ENCODE measurements at places on chromosomes 11 and 22. TPM values are rescaled to one million over a fixed set of nuclear protein-coding genes. Genes with fewer than 3 reads are reported as not detected.

Gene TPBGL
- total RNA-seq: 0.15 TPM

Gene GAL3ST1
- not detected for total RNA-seq

Gene OR51B2
- total RNA-seq: not detected

Gene SLCO2B1
- total RNA-seq: not detected

Gene OVOL1
- not detected for total RNA-seq

Gene DNAJB13
- total RNA-seq: 0.29 TPM

Gene IL18BP
- 11.2 TPM for total RNA-seq

Gene SLC17A6
- not detected for total RNA-seq

GRCh38 chr11:72443016-72443415 is 8.7 kb upstream of the CLPB start:
- no peaks in the 10 kb centered on the region for H3K36me3 ChIP-seq
- no peak for DNase-seq
- no peak overlapping the region for H3K27ac ChIP-seq

DNA sequence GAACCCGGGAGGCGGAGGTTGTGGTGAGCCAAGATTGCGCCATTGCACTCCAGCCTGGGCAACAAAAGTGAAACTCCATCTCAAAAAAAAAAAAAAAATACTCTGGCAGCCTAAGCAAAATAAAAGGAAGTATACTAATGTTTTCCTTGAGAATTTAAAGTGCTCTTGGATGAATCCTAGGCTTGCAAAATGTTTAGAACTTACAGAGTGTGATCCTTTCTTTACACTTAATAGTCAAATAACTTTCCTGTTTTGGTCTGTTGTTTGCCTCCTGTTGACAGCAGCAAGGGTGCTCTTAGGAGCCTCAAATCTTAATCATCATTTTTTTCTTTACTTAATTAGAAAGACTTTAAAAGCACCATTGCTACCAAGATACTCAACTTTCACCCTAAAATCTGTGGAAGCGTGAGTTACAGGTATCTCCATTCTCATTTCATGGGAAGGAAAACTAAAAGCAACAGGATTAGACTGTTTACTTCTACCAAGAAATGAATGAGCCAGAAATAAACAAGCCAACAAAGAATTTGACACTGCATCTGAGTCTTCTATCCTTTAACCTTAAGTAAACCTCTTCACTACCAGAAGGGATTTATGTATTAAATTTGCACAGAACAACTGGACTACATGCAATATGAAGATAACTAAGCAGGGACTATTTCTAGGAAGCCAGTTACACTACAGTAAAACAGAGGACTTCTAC is 38.7 kb upstream of the CRTAM start:
- H3K36me3 ChIP-seq: peaks cover 32% of the 10 kb centered on the region
- DNase-seq: no peak
- H3K27ac ChIP-seq: no peak overlapping the region
- no peak overlapping the region for H3K4me3 ChIP-seq

DNA sequence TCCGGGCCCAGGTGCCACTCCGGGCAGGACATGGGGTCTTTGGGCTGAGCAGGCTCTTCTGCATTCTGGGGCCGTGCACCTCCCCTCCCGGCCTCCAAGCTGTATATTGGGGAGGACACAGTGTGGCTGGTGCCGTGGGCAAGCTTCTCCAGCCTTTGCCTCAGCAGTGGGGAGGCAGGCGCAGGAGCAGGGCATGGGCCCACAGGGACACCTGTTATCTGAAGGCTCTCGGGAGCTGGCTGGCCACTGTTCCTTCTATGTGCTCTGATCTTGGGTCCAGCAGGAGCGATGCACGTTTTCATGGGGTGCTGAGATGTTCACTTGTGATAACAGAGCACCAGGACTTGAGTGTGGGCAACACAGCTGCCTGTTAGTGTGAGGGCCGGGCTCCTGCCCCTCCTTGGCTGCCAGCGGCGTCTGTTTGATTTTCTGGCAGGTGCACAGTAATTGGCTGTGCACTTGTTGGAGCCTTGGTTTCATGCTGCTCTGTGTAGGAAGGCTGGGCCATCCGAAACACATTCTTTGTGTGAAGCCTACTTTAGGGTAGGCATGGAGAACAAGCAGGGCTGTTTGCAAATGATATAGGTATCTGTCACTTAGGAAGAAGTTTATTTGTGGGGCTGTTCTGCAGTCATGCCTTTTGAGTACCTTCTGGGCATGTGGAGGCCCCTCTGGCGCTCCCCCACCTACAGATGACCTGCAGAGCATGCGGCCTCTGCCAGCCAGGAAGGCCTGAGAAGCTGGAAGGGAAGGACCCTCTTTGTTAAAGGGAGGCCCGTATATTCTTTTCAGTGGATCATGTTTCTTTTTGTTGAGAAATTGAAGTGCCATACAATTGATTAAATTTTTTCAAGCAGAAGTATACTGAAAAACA is 201.5 kb downstream of the TBC1D22A start:
- H3K4me1 ChIP-seq: peaks cover 6% of the 10 kb centered on the region
- no peak overlapping the region for H3K27ac ChIP-seq
- H3K36me3 ChIP-seq: no peaks in the 10 kb centered on the region
- H3K27me3 ChIP-seq: no peaks in the 10 kb centered on the region
- no peak overlapping the region for H3K4me3 ChIP-seq

- DNase-seq: no peak
- H3K4me3 ChIP-seq: no peak overlapping the region
- H3K27ac ChIP-seq: no peak overlapping the region
- H3K27me3 ChIP-seq: peaks cover 17% of the 10 kb centered on the region
These were observed 22.3 kb downstream of the PPFIBP2 start for GRCh38 chr11:7536100-7536499.

GRCh38 chr11:102216433-102217075 is 100.7 kb upstream of the BIRC3 start:
- DNase-seq: no peak
- no peaks in the 10 kb centered on the region for H3K4me1 ChIP-seq
- no peaks in the 10 kb centered on the region for H3K36me3 ChIP-seq
- no peak overlapping the region for H3K4me3 ChIP-seq

DNA sequence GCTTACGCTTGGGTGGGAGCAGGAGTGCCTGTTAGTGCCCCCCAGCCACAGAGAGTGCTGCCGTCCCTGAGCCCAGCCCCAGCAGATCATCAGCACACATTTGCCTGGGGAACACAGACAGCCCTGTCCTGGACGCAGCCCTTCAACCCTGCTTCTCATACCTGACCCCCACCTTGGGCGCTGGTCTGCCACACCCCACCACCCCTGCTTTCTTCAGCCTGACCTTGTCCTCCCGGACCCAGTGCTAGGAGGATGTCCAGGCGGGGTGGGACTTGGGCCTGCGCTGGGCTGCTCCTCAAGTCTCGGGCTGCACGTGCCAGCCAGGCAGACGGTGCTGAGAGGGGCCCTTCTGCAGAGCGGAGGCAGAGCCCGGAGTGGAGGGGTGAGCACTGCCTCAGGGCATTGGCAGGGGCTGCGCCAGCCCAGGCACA is 119.2 kb downstream of the KCNQ1OT1 start:
- H3K36me3 ChIP-seq: no peaks in the 10 kb centered on the region
- H3K27ac ChIP-seq: no peak overlapping the region
- H3K4me1 ChIP-seq: no peaks in the 10 kb centered on the region

DNA sequence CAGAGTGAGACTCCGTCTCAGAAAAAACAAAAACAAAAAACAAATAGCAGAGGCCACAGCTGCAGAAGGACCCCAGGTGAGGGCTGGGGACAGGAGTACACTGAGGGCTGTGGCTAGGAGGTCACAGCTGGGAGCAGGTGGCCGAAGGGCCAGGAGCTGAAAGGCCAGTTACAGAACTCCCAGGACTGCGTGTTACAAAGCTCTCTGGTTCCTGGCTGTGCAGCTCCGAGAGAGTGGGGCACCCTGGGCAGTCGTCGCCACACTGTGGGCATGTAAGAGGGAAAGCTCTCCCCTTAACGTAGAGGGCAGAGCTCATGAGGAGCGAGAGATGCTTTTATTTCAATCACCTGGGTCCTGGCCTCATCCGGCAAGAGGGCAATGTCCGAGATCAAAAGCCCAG is 10.1 kb upstream of the NCF4 start:
- no peak overlapping the region for H3K27ac ChIP-seq
- no peak overlapping the region for H3K4me3 ChIP-seq
- peaks cover 21% of the 10 kb centered on the region for H3K4me1 ChIP-seq
- peaks cover 25% of the 10 kb centered on the region for H3K27me3 ChIP-seq
- DNase-seq: no peak

- H3K27me3 ChIP-seq: no peaks in the 10 kb centered on the region
- no peak for DNase-seq
- peaks cover 47% of the 10 kb centered on the region for H3K4me1 ChIP-seq
- no peak overlapping the region for H3K27ac ChIP-seq
- H3K4me3 ChIP-seq: no peak overlapping the region
These were observed 10.2 kb downstream of the CRELD2 start for GRCh38 chr22:49928555-49929210.

DNA sequence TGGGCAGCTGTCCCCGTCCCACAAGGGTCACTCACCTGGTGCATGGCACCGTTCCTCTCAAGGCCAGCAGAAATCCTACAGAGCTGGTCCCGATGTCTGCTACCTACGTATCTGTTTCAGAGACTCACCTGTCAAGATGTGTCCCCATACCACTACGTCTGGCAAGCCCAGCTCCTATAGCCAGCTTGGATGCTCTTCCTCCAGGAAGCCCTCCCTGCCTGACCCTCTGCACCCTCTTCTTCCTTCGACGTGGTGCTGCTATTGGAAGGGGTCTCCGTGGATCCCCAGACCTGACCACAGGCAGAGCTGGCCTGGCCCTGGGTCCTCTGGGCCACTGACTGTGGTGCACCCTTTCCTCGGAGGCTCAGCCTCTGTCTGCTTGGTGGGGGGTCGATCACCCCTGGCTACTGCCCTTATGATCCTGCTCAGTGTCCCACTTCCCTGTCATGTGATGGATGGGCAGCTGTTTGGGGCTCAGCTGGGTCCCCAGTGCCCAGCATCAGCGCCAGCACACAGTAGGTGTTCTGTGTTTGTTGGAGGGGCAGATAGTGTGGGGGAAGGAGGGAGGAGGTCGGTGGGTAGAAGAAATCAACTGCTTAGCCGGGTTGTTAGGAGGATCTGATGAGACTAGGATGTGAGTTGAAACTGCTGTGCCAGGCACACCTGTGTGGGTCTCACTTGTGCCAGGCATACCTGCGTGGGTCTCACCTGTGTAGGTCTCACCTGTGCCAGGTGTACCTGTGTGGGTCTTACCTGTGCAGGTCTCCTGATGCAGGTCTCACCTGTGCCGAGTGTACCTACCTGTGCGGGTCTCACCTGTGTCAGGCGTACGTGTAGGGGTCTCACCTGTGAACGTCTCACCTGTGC is 21.7 kb upstream of the ARHGAP8 start:
- H3K4me3 ChIP-seq: no peak overlapping the region
- H3K36me3 ChIP-seq: peaks cover 7% of the 10 kb centered on the region
- no peak overlapping the region for H3K27ac ChIP-seq
- H3K4me1 ChIP-seq: peaks cover 11% of the 10 kb centered on the region
- no peaks in the 10 kb centered on the region for H3K27me3 ChIP-seq

- peaks cover 6% of the 10 kb centered on the region for H3K4me1 ChIP-seq
- H3K4me3 ChIP-seq: no peak overlapping the region
- peaks cover 37% of the 10 kb centered on the region for H3K27me3 ChIP-seq
- no peak overlapping the region for H3K27ac ChIP-seq
- H3K36me3 ChIP-seq: no peaks in the 10 kb centered on the region
These were observed 40.5 kb upstream of the BIRC3 start for GRCh38 chr11:102276783-102277182.

DNA sequence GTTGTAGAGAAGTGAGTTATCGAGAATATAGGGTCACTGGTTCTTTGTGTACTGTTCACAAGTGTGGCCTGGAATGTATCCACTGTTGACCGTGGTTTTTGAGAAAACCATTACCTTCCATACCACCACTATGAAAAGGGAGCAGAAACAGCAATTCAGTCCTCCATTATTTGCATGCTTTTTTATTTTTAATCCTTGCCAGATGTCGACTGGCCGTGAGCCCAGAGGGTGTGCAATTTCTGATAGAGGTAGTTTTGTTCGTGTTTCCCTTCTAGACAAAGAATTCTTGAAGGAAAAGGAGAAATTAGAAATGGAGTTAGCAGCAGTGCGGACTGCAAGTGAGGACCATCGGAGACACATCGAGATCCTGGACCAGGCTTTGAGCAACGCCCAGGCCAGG is 81.7 kb downstream of the AMOTL1 start:
- no peak overlapping the region for H3K27ac ChIP-seq
- H3K36me3 ChIP-seq: no peaks in the 10 kb centered on the region
- no peaks in the 10 kb centered on the region for H3K4me1 ChIP-seq
- H3K4me3 ChIP-seq: no peak overlapping the region

DNA sequence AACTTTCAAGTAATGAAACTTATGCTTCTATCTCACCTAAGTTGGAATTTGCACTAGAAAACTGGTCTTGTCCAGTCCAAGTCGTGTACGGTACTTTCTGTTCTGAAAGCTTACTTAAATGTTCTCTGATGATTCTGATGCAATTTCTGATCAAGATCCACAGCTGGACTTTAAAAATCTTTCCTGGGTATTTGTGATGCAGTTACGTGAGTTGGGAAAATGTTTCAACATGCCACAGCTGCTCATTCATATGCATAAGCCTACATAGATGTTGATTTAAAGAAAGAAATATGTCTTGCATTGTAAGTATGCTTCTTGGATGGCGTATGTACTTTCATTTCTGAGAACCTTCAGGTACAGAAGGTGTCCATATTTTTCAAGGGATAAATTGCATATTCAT is 493.7 kb upstream of the CCDC90B start:
- H3K4me1 ChIP-seq: no peaks in the 10 kb centered on the region
- H3K27me3 ChIP-seq: peaks cover 7% of the 10 kb centered on the region
- no peak overlapping the region for H3K4me3 ChIP-seq
- H3K36me3 ChIP-seq: no peaks in the 10 kb centered on the region

GRCh38 chr11:134260503-134260902 is 7.1 kb downstream of the ACAD8 start:
- H3K4me3 ChIP-seq: no peak overlapping the region
- DNase-seq: no peak
- peaks cover 13% of the 10 kb centered on the region for H3K36me3 ChIP-seq
- peaks cover 13% of the 10 kb centered on the region for H3K4me1 ChIP-seq
- H3K27me3 ChIP-seq: no peaks in the 10 kb centered on the region
- H3K27ac ChIP-seq: peak overlapping the region; percentile 18

DNA sequence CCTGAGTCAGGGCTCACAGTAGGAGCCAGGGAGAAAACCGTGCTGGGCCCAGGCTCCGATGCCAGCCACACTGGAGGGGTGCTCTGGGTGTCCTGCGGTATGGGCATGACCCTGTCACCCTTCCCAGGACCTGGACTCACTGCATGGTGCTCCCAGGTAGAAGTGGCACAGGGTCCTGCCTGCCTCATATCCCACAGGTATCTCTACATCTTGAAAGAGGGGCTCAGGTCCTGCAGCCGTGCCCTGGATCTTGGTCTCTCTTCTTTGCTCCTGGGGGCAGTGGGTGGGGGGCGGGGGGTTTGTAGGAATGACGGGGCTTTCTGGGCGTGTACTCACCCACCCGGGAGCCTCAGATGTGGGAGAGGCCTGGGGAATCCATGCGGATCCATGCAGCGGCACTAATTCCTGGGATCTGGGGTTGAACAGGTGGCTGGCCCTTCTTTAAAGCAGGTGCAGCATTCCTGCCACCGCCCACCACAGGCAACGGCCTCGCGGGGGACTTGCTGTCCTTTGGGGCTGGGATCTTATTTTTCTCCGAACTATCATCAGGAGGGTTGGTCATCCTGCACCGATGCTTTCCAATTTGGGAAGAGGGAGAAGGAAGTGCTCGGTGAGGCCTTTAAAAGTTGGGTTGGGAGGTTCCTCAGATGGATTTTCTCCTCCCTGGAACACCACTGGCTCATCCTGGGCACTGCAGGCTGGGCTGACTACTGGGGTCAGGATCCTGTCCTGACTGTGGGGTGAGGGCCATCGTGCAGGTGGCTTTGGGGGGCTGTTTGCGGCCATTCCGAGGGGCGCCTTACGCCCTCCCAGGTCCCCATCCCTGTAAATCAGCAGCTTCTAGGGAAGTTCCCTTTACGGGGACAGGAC is 886.4 kb downstream of the BRD1 start:
- no peaks in the 10 kb centered on the region for H3K27me3 ChIP-seq
- H3K4me1 ChIP-seq: no peaks in the 10 kb centered on the region
- H3K27ac ChIP-seq: no peak overlapping the region
- H3K36me3 ChIP-seq: no peaks in the 10 kb centered on the region
- H3K4me3 ChIP-seq: no peak overlapping the region
- DNase-seq: peak; percentile 5
